ENCODE measurements at places on chromosomes 13 and 19.
A peak's percentile ranks its signal among the peaks of the same experiment; 100 is the strongest.

- no peaks in the 10 kb centered on the region for H3K36me3 ChIP-seq
- no peak for DNase-seq
- no peak overlapping the region for H3K27ac ChIP-seq
- H3K4me1 ChIP-seq, result peaks cover 4% of the 10 kb centered on the region
- H3K4me3 ChIP-seq, result no peak overlapping the region
Measured at GRCh38 chr13:22169473-22169872, 498.6 kb downstream of the FGF9 start.

- no peaks in the 10 kb centered on the region for H3K27me3 ChIP-seq
- H3K4me3 ChIP-seq, result no peak overlapping the region
- no peaks in the 10 kb centered on the region for H3K36me3 ChIP-seq
- peak; percentile 91 for DNase-seq
Measured at GRCh38 chr13:47484548-47484947, 516.5 kb downstream of the SUCLA2 start.

- DNase-seq, result peak; percentile 14
- H3K4me3 ChIP-seq, result no peak overlapping the region
- no peaks in the 10 kb centered on the region for H3K36me3 ChIP-seq
Measured at GRCh38 chr19:7605490-7606222, 10.0 kb downstream of the CAMSAP3 start.

DNA sequence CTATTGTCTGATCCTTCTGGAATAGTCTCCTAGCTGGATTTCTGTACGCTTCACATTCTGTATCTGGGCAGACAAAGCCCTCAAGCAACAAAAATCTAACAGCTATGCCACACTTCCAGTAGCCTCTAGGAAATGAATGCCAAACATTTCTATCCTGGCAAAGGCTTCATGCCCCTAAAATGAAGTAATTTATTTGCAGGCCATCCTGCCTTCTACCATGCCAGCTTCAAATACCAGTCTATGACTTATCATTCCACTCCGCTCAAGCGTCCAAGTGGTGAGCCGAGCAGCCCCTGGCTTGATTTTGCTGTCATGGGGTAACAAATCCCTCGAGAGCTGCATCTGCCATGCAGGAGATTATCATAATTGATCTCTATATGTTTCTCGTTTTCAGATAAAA, 86.9 kb downstream of the LHFPL6 start:
- peak overlapping the region; percentile 28 for H3K27ac ChIP-seq
- no peak overlapping the region for H3K4me3 ChIP-seq
- H3K27me3 ChIP-seq, result no peaks in the 10 kb centered on the region
- DNase-seq, result no peak
- peaks cover 2% of the 10 kb centered on the region for H3K4me1 ChIP-seq

DNA sequence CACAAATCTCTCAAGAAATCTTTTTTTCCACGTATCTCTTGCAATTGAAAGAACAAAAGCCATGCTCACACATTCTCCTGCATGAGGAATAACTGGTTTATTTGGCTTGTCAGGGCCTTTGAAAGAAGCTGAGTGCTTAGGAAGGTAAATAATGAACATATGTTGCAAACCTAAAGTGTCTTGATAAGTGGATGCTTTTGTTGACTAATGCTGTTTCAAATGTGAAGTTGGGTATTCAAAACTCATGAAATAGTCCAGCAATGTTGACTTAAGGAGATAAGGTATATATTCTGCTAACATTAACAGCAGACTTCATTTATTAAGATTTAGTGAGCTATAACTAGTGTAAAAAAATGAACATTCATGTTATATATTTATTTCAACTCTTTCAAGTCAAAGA, 1792.7 kb upstream of the MIR17HG start:
- H3K4me1 ChIP-seq, result no peaks in the 10 kb centered on the region
- H3K4me3 ChIP-seq, result no peak overlapping the region
- H3K27me3 ChIP-seq, result no peaks in the 10 kb centered on the region

- peaks cover 16% of the 10 kb centered on the region for H3K4me1 ChIP-seq
- peak; percentile 18 for DNase-seq
- H3K27ac ChIP-seq, result no peak overlapping the region
- no peak overlapping the region for H3K4me3 ChIP-seq
- peaks cover 96% of the 10 kb centered on the region for H3K36me3 ChIP-seq
Measured at GRCh38 chr19:39420769-39421168, 8.3 kb downstream of the PLEKHG2 start.

Measured in mesenchymal stem cell (in vitro differentiated cells and primary cell).